ENCODE measurements at places on chromosomes 1 and 21. TPM values are rescaled to one million over a fixed set of nuclear protein-coding genes. Genes with fewer than 3 reads are reported as not detected.

OR14A2 gene
- total RNA-seq, result not detected

ITLN2 gene
- 4.7 TPM for total RNA-seq

DNA sequence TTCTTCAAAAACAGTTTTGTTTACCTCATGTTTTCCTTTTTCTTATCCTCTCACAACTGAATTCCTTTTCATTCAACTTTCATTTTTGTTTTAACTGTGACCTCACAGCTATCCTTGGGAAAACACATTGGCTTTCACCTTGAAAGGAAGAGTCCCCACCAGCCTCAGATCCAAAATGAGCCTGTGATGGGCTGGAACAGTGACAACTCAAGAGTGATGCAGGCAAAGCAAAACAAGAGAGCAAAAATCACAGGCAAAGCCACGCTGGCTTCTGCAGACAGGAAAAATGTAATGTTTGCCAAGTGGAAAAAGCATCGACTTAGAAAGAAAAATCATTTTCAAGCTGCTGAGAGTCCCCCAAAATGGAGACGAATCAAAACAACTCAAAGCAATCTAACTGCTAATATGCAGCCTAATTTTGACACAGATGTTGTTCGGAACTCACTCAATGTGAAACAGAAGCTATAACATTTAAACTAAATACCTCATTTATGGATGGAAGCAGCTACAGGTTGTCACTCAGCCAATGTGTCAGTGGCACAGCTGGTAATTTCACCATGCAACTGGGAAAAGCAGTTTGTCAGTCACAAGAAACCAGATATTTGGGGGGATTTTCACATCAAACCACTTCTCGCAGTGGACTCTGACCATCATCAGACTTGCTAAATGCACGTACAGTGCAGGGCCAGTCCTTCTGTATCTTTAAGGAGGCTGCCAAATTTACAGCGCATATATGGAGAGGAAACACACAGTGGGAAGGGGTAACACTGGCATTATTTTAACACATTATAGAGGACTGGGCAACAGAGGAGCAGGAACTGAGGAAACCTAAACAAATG is 50.7 kb downstream of the ALG14 start:
- H3K36me3 ChIP-seq, result no peaks in the 10 kb centered on the region
- H3K27ac ChIP-seq, result no peak overlapping the region
- no peak overlapping the region for H3K4me3 ChIP-seq
- H3K27me3 ChIP-seq, result no peaks in the 10 kb centered on the region
- H3K4me1 ChIP-seq, result 0 out of 2 replicates have a peak, but pooled peaks cover 2% of the 10 kb centered on the region
- DNase-seq, result no peak

DNA sequence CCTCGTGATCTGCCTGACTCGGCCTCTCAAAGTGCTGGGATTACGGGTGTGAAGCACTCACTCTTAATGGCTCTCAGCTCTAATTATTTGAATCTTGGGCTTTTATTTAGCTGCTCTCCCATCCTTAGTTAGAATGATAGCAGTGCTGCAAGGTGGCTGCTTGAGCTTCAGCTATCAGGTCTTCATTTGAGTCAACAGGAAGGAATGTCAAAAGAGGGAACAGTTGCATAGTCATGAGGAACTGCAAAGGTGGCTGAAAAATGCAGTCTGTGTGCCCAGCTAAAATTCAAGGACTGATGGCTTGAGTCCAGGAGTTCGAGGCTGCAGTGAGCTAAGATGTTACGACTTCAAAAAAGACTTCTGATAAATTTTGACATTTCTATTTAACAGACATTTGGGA is 55.6 kb downstream of the UCK2 start:
- H3K27ac ChIP-seq, result no peak overlapping the region
- no peak overlapping the region for H3K4me3 ChIP-seq
- H3K36me3 ChIP-seq, result no peaks in the 10 kb centered on the region
- no peaks in the 10 kb centered on the region for H3K27me3 ChIP-seq
- H3K4me1 ChIP-seq, result peaks cover 3% of the 10 kb centered on the region

CCT3 gene
- total RNA-seq, result 480 TPM

GRCh38 chr1:211378844-211379243 is 52.2 kb downstream of the TRAF5 start:
- H3K4me1 ChIP-seq, result peaks cover 15% of the 10 kb centered on the region
- DNase-seq, result no peak
- H3K27ac ChIP-seq, result no peak overlapping the region
- no peaks in the 10 kb centered on the region for H3K27me3 ChIP-seq
- no peak overlapping the region for H3K4me3 ChIP-seq
- H3K36me3 ChIP-seq, result no peaks in the 10 kb centered on the region

Data from H1 (cell line).